ENCODE measurements at places on chromosomes 12 and 14.

DNA sequence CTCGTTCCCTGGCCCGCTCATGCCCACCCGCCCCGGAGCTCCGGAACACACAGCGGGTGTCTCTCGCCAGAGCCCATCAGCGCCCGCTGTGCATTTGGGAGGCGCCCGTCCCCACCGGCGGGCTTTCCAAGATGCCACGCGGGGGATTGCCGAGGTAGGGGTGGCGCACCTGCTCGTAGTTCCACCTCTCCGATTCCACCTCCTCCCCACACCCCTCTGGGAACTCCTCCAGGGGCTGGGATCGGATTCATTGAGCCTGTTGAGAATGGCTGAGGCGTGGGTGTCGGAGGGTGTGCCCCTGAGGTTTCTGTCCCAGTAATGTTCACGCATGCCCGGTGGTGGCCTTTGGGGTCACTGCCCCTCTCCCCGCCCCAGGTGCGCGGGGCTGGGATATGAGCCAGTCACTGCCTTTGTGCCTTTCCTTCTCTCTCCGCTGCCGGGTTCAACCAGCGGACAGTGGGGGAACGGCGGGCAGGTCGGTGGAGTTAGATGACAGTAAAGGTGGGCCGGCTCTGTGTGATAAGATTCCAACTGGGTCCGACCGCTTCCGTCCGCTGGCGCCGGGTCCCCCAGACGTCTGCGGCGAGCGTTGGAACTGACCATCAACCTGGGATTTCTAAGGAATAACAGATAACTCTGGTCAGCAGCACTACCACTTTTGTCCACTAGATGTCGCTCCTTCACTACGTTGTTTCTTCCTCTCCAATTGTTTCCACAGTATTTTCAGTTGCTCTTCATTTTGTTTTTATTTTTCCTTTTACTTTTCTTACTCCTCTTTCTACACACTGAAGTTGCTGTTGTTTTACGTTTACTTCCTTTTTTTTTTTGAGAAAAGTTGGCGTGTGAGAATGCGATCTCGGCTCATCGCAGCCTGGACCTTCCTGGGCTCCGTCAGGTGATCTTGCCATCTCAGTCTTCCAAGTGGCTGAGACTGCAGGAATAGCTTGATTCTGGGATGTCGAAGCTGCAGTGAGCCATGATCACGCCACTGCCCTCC is 178.1 kb upstream of the ALG10B start:
- DNase-seq: peak; percentile 61

- DNase-seq: no peak
These were observed 406.9 kb upstream of the CLEC14A start for GRCh38 chr14:38662781-38663180.

DNA sequence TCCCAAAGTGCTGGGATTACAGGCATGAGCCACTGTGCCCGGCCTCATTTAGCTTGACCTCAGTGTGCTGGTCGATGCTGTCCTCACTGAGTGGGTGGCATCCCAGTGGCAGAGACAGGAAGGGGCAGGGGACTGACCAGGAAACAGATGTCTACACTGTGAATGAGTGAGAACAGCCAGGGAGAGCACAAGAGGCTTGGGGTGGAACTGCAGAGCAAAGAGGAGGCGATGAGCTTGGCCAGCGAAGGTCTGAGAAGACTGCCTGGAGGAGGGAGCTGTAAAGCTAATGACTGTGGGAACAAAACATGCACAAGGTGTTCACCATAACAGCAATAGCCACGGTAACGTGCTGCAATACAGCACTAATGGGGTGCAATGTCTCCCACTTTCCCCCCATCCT is 57.2 kb upstream of the BEGAIN start:
- DNase-seq: no peak

- DNase-seq: no peak
These were observed 40.6 kb downstream of the MOK start for GRCh38 chr14:102264355-102264754.

DNA sequence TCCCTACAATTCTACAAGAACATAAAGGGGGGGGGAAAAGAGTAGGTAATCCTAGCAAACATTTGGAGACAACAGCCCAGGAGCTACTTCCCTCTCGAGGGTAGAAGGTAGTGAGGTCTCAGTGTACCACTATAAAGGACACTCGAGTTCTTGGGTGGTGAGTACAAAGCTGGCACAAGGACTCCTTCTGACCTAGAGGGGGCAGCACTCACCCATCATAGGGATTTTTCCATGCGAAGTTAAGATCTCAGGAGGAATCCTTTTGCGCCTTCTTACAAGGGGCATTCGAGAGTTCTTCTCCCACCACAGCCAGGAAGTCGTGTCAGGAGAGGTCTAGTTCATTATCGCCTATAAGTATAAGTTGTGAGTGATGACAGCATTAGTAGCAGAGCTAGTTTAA is 200.2 kb upstream of the RBM19 start:
- no peak for DNase-seq

- DNase-seq: no peak
These were observed 234.0 kb downstream of the ETNK1 start for GRCh38 chr12:22858849-22859570.

GRCh38 chr12:12612358-12612757 is 682 bp downstream of the CREBL2 start:
- DNase-seq: no peak

GRCh38 chr14:56153267-56153666 is 35.1 kb downstream of the PELI2 start:
- no peak for DNase-seq

DNA sequence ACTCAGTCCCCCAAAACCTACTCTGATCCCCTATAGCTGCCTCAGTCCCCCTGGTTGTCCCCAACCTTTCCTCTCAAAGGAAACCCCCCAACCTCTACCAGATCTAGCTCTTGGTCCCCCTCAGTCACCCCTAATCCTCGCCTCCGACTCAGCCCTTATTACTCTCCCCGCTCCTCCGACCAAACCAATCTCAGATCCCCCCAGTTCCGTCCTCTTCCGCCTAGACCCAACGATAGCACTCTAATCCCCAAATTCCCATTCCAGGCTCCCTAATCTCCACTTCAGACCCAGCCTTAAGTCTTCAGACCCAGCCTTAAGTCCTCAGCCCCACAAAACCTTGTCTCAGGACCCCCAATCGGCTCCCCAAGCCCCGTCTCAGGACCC is 612 bp downstream of the VPS37B start:
- no peak for DNase-seq

GRCh38 chr14:55317542-55318306 is 46.5 kb downstream of the FBXO34 start:
- no peak for DNase-seq

- DNase-seq: no peak
These were observed 71.8 kb downstream of the CACNA1C start for GRCh38 chr12:2124466-2125023.

- no peak for DNase-seq
These were observed 27.7 kb downstream of the TPCN1 start for GRCh38 chr12:113248842-113249435.
